ENCODE measurements at places on chromosomes 3 and 15.

DNA sequence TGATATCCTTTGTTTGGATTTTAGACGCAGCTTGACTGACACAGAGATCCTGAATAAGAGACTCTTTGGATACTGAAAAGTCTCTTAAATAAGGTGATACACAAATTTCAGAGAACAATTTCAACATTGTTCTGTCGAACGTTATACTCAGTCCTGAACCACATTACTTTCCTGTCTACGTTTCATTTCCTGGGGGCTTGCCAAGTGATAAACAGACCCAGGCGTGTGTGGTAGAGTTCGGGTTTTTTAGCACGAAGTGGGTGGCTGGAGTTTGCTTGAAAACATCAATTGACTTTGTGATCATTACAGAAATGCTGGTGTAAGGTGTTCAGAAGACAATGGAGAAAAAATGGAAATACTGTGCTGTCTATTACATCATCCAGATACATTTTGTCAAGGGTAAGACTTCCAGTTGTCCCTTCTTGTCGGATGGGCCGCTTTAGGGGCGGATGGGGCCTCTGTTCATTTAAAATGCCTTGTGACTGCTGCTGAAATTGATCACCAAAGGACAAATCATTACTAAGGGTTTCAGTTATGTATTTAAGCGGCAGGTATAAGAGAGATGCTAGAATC lies at the start of gene CD96:
CD96 (plus strand) TSS at position 287 of the 573 bp plus-strand sequence; CDS start at position 339, 52 bp downstream.
- no peak for DNase-seq

GRCh38 chr3:190172751-190173150 lies 52.1 kb upstream of the P3H2 start:
- no peak for DNase-seq

DNA sequence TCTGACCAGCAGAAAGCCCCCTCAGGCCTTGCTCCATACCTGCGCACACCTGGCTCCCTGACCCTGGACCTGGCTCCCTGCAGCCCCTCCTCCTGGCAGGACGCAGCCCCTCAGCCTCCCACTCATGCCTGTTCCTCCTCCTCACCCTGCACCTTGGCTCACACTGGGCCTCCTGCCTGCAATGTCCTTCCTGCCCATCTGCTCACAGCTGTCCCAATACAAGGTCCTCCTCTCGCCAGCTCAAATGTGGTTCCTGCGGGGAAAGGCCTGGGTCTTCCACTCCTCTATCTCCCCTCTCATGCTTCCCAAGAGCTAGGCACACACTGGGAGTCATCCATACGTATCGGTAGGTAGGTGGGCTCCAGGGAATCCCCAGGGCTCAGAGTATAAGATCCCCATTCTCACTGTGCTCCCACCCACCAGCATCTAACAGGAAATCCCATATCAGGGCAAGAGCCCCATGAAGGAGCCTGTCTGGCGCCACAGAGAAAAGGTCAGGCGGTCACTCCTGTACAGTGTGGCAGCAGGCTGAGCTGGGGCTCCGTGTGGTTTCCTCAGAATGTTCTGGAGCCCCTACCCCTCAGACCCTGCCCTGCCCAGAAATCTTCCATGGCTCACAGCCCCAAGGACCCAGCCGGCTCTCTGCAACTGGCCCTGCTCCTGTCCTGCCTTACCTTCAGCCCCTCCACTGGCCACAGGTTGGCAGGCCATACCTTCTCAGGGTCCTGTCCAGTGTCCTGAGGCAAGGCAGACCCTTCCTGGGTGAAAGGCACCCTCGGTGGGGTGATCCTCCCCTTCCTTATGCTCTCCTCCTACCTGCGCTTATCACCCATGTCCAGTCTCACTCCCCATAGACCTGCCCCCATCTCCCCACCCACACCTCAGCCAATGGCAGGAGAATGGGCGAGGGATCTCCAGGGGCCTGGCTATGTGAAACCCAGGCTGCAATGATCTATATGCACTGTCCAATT lies 10.9 kb downstream of the PLCD1 start:
- DNase-seq: no peak

DNA sequence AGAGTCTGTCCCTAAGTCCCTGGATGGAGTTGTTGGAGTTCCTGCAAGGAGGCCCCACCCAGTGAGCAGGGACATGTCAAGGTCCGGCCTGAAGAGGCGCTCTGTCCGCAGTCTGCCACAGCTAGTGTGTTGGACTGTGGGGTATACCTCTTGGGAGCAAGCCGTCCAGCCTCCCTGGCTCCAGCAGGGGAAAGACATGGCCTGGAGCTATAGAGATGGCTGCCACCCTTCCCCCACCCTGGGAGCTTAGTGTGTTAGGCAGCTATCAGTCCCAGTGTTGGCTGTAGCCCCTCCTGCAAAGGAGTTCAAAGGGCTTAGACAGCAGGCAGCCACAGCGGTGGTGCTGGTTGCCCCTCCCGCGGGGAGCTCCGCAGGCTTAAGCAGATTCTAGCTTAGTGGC lies 20.3 kb downstream of the IMPG2 start:
- no peak for DNase-seq

- no peak for DNase-seq
These were observed 93.3 kb upstream of the SLC4A7 start for GRCh38 chr3:27577504-27577903.

- DNase-seq: no peak
These were observed 8.7 kb downstream of the FOXL2 start for GRCh38 chr3:138938056-138938876.

- DNase-seq: no peak
These were observed 171.7 kb downstream of the C3orf38 start for GRCh38 chr3:88321363-88322050.

GRCh38 chr3:157441102-157441624 lies 4.5 kb downstream of the PTX3 start:
- no peak for DNase-seq

- no peak for DNase-seq
These were observed 38.5 kb downstream of the PYDC2 start for GRCh38 chr3:191499307-191500080.

DNA sequence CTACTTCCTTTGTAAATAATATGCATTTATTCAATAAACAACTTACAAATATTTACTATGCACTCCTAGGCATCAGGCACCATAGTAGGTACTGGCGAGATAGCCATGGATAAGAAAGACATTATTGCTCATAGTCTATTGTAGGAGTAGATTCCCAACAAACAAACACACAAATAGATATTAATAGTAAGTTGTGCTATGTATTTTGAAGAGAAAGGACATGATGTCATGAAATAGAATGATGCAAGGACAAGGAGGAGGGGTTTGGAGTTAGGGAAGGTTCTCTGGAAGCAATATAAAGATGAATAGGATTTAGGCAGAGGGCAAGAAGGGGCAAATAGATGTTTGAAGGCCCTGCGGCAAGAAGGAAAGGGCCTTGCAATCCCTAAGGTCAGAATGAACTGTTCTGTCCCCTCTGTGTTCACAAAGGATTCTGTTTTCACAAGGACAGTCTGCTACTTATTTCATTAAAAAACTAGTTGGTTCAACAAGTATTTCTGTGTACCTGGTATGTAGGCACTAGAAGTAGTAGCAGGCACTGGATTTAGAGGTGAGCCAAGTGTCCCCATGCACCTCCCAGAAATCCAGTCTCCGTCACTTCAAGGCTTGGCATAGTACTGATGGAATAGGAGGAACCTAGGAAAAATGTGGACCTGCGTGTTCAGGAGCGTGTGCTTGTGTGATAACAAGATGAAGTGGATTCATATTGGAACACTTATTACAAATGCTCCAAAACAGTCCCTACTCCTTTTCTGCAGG lies 231.8 kb upstream of the TPRG1 start:
- DNase-seq: no peak

GRCh38 chr3:187230011-187230410 lies 32.7 kb downstream of the RTP1 start:
- DNase-seq: no peak

DNA sequence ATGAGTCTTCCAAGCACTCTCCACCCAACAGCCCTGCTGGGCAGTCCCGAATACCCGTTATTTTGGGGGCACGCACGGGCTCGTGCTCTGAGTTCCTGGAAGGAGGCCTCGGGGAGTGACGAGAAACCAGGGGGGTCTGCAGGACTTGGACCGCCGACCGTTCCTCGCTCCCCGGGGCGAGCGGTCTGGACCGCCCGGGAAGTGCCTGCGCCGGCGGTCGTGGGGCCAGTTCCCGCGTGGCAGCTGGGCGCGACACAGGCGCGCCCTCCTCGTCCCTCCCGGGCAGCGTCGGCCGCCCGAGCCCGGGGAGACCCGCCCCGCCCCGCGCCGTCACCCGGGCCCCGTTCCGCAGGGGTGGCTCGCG lies 387 bp downstream of the GNB4 start:
- DNase-seq: no peak

- no peak for DNase-seq
These were observed 32.9 kb downstream of the PIK3CA start for GRCh38 chr3:179181021-179181472.

DNA sequence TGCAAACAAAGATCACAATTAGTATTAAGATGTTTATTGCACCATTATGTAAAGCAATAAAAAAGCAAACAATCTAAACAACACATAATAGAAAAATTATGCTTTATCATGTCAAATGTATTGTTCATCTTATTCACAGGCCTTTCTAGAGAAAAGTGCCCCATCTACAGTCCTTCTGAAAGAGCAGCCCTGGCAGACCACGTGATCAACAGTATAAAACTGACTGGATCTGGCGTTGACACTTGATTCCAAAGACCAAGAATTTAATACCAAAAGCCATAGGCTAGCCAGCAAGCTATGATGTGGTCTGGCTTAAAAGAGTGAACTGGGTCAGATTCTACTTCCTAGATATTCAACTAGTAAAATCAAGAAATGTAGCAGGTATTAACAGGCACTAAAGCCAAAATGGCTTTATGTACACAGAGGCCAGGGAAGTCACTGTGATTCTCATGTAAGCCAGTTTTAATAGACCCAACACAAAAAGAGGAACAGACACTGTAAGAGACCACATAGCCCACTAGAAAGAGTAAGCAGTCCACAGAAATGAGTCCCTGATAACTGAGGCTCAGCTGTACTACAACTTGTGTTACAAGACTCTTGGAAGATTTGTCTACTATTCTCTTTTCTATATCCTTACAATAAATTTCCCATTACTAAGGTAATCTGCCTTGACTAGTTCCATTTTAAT lies 32.5 kb downstream of the DMXL2 start:
- no peak for DNase-seq

DNA sequence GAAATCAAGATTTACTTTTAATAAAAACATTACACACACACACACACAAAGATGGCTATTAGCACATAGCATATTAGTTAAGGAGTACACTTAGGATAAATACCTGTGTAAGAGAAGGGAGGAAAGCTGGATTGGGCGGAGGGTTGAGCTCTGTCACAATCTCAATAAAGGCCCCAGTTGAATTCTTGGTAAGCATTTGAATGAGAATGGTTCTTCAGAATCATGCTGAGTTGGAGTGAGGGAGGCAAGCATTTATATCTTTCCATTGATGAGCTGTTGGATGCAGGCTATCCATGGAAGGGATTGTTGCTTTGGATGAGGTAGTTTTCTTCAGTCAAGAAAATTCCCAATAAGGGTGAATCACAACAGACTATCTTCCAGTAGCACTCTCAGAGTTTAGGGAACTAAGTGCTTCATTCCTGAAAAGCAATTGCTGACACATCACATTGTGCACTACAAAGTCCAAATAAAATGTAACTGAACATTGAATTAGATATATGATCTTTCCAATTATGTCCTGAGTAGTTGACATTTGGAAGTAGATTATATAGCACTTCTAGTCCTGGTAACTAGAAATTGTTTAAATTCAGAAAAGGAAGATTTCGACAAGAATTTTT lies 95.7 kb downstream of the SUCNR1 start:
- no peak for DNase-seq

- DNase-seq: no peak
These were observed 39.0 kb downstream of the SLC6A6 start for GRCh38 chr3:14441240-14441919.

DNA sequence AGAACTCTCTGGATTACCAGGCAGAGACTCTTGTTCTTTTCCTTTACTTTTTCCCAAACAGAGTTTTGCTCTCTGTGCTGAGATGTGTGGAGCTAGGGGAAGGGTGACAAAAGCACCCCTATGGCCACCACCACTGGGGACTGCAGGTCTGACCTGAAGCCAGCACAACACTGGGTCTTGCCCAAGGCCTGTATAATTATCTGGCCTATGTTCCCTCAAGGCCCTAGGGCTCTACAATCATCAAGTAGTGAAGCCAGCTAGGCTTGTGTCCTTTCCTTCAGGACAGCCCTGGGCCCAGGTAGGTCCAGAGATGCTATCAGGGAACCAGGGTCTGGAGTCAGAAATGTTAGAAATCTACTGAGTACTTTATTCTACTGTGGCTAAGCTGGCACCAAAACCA lies 28.4 kb downstream of the MYO1E start:
- no peak for DNase-seq

GRCh38 chr15:78139578-78139977 lies 8.3 kb upstream of the CIB2 start:
- DNase-seq: no peak

GRCh38 chr3:62454916-62455315 lies 81.6 kb upstream of the FEZF2 start:
- no peak for DNase-seq

GRCh38 chr3:11445883-11446282 lies 173.7 kb downstream of the ATG7 start:
- DNase-seq: no peak

GRCh38 chr15:25890529-25890928 lies 27.4 kb upstream of the ATP10A start:
- DNase-seq: no peak

- no peak for DNase-seq
These were observed 42.9 kb downstream of the MEGF11 start for GRCh38 chr15:66210684-66211083.

- DNase-seq: no peak
These were observed 5.3 kb downstream of the FOXP1 start for GRCh38 chr3:71578054-71578751.

- no peak for DNase-seq
These were observed 1.6 kb downstream of the CDV3 start for GRCh38 chr3:133575086-133575485.

DNA sequence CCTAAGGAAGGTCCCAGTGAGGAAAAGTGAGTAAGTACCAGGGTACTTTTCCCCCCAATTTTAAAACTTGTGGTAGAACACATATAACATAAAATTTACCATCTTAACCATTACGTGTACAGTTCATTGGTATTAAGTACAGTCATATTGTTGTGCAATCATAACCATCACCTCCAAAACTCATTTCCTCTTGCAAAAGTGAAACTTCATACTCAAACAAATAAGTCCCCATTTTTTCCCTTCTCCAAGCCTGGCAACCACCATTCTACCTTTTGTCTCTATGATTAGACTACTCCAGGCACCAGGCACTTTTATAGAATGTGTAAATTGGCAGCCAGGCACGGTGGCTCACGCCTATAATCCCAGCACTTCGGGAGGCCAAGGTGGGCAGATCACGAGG lies 12.2 kb downstream of the PRC1 start:
- no peak for DNase-seq

GRCh38 chr3:127423856-127424765 lies 136.3 kb upstream of the PRR20G start:
- no peak for DNase-seq

GRCh38 chr3:170862618-170863374 lies 7.2 kb downstream of the RPL22L1 start:
- no peak for DNase-seq

- DNase-seq: no peak
These were observed 14.2 kb upstream of the SLC6A6 start for GRCh38 chr3:14388201-14388600.

- DNase-seq: no peak
These were observed 41.1 kb downstream of the THBS1 start for GRCh38 chr15:39621976-39622375.

- no peak for DNase-seq
These were observed 284.9 kb upstream of the TBC1D5 start for GRCh38 chr3:18027161-18027939.

- DNase-seq: no peak
These were observed 20.6 kb downstream of the NR2F2 start for GRCh38 chr15:96350934-96351724.
